ENCODE measurements at places on chromosomes 4 and X. TPM values are rescaled to one million over a fixed set of nuclear protein-coding genes. Genes with fewer than 3 reads are reported as not detected.

PDCL2 gene
- total RNA-seq, result not detected

DOK7 gene
- not detected for total RNA-seq

IL2 gene
- total RNA-seq, result 147 TPM

TMSB15C gene
- 2.1 TPM for total RNA-seq

AFP gene
- total RNA-seq, result not detected

IGSF1 gene
- not detected for total RNA-seq

REELD1 gene
- total RNA-seq, result not detected

SORCS2 gene
- total RNA-seq, result 0.15 TPM

FAM9C gene
- total RNA-seq, result not detected

PDZD4 gene
- 1.0 TPM for total RNA-seq

SERTM2 gene
- total RNA-seq, result 0.05 TPM

RIBC1 gene
- total RNA-seq, result 0.48 TPM

CEP135 gene
- total RNA-seq, result 19.4 TPM

TMPRSS11A gene
- total RNA-seq, result not detected

VSIG1 gene
- total RNA-seq, result 2.4 TPM

TMSB15A gene
- total RNA-seq, result 2.1 TPM

NEXMIF gene
- total RNA-seq, result 0.86 TPM

SLC9B2 gene
- total RNA-seq, result 28.6 TPM

MAGEA11 gene
- total RNA-seq, result not detected

MAP7D2 gene
- total RNA-seq, result 0.69 TPM

CNGA1 gene
- total RNA-seq, result 0.94 TPM

GAGE12J gene
- total RNA-seq, result not detected

GUCY1A1 gene
- total RNA-seq, result not detected

CTAG2 gene
- not detected for total RNA-seq

SPANXN3 gene
- not detected for total RNA-seq

SHROOM2 gene
- not detected for total RNA-seq

YIPF7 gene
- not detected for total RNA-seq

CFAP47 gene
- total RNA-seq, result not detected

LAMTOR3 gene
- 24.9 TPM for total RNA-seq

ANKRD17 gene
- total RNA-seq, result 44.2 TPM

TMPRSS11E gene
- not detected for total RNA-seq

SH3BGRL gene
- 54.3 TPM for total RNA-seq

TBC1D8B gene
- total RNA-seq, result 1.2 TPM

PCDH11X gene
- total RNA-seq, result not detected

Data from activated naive CD4-positive, alpha-beta T cell treated with anti-CD3 and anti-CD28 coated beads for 36 hours (primary cell).